Suppressor macrophage (primary cell): ENCODE measurements at places on chromosomes 2 and 18.
A peak's percentile ranks its signal among the peaks of the same experiment; 100 is the strongest.

GRCh38 chr2:108855194-108855593, 68.6 kb downstream of the CCDC138 start:
- DNase-seq: no peak

- DNase-seq: no peak
Measured at GRCh38 chr2:64234785-64235184, 90.6 kb upstream of the PELI1 start.

DNA sequence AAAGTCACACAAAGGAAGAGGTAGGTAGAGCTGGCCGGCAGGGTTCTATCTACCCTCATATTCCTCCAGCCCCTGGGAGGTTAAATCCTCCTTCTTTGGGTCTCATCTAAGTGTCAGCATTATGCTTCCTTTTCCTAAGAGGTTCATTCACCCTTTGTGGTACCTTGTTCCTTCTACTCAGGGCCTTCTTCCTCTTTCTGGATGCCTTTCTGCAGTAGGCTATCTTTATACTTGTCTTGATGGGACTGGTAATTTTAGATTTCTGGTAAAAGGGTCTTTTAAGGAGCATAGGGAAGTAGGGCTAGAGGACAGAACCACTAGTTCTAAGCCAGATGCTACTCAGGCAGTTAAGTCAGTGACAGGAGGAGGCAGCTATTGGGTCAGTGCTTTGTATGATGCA, 13.7 kb upstream of the TNP1 start:
- no peak for DNase-seq

GRCh38 chr2:220090050-220090449, 462.6 kb downstream of the SLC4A3 start:
- DNase-seq: no peak

DNA sequence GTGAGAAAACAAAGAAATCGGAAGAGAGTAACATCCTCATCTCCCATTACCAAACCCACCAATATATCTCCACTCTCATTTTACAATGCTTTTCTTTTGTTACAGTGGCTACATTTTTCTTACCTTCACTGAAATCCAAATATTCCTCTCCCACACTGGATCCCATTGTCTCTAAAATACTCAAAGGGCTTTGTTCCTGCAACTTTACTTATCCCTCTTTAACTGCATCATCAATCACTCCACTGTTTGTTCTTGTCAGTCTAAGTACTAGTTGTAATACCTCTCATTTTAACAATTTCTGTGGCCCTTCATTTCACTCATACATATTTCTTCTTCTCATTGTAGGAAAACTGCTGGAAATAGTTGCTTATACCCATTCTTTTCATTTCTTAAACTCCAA, 464.2 kb upstream of the PIK3C3 start:
- DNase-seq: no peak

GRCh38 chr2:172200495-172201085, 97.9 kb upstream of the DLX2 start:
- peak; percentile 56 for DNase-seq

DNA sequence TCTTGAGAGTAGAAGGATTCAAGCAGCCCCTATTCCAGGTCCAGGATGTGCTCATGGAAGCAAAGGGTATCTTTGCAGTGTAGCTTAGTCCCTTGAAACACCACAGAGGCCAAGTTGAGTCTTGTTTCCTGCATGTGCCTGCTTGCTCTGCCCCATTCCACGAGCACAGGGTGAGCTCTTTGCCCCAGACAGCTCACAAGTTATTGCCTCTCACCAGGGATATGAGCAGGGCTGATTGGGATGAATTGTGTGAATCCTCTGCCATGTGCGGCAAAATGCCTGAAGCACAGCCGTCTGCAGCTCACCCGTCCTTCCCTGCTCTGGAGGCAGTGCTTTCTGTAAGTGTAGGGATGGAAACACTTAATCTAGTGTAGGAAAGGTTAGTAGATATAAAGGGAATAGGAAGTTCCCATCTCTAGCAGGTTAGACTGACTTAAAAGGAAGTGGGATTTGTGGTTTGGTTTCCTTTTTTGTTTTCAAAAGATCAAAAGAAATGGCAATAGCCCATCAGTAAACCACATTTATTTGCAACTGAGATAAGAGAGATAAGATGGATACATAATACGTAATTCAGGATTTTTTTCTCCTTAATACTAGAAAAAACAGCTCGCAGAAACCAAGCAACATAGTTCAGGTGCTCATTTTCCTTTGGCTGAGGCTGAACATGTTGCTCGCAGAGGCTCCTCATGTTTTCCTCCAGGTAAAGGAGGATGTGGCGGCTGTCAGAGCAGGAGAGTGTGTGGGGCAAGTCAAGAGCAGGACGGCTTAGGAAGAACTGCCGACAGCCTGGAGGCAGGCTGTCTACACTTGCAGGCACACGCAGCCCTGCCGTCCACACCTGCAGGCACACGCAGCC, 41.4 kb downstream of the TMEM182 start:
- DNase-seq: no peak

DNA sequence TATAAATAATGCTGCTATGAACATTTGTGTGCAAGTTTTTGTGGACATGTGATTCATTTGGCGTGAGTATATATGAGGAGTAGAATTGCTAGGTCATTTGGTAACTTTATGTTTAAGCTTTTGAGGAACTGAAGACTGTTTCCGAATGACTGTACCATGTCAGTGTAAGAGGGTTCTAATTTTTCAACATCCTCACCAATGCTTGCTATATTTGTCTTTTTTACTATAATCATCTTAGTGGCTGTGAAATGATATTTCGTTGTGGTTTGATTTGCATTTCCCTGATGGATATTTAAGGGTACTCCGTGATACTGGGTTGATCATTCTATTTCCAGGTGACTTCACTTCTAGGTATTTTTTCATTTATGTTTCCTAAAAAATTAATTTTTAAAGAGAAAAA, 241.1 kb downstream of the BCL2 start:
- peak; percentile 39 for DNase-seq

GRCh38 chr18:14769381-14769780, 21.4 kb downstream of the ANKRD30B start:
- DNase-seq: no peak

DNA sequence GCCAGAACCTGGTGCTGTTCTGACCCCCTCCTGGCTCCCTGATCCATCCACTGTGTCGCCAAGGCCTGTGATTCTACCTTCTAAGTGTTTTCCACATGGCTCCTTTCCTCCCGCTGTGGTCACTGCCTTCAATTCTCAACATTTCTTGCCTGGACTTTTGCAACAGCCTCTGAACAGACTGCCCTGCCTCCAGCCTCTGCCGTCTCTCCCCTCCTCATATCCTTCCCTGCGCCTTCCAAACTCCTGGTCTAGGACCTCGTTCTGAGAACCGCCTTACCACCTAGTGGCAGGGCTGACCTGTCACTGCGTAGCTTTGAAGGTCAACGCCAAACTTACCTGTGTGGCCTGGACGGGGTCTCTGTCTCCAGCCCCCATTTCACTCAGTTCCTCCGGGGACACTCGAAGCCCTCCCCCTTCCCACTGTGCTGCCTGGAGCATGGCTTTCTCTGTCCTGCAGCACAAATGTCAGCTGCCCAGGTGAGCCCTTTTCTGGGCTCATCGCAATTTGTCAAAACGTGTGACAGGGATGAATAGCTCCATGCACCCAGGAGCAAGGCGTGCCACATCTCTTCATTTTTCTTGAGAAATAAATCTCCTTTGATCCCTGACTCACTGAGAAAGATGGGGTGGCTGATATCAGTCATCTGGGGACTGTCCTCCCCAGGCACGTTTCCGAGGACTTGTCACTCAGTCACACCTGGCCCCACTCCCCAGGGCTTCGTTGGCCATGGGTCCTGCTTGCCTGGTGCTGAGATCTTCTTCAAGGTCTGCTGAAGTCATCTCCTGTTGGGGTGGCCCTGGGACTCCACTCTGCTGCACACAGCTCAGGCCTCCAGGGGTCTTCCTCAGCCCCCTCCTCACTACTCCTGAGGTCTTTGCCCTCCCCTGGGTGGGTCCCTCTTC, 46.7 kb downstream of the LDLRAD4 start:
- no peak for DNase-seq

GRCh38 chr2:221997100-221997499, 301.7 kb downstream of the PAX3 start:
- DNase-seq: no peak

DNA sequence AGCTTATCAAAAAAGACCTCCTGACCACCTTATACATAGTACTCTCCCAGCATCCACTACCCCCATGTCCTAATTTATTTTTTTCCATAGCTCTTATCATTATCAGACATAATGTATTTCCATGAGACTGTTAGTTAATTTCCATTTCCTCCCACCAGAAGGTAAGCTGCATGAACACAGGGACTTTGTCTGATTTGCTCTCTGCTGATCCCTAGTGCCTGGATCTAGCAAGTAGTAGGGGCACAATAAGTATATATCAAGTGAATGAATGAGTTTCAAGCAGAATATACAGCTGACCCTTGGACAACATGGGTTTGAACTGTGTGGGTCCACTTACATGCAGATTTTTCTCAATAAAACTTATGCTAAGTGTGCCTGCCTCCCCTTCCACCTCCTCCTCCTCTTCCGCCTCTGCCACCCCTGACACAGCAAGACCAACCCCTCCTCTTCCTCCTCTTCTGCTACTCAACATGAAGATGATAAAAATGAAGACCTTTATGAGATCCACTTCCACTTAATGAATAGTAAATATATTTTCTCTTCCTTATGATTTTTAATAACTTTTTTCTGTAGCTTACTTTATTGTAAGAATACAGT, 53.8 kb downstream of the CTAGE1 start:
- DNase-seq: no peak

DNA sequence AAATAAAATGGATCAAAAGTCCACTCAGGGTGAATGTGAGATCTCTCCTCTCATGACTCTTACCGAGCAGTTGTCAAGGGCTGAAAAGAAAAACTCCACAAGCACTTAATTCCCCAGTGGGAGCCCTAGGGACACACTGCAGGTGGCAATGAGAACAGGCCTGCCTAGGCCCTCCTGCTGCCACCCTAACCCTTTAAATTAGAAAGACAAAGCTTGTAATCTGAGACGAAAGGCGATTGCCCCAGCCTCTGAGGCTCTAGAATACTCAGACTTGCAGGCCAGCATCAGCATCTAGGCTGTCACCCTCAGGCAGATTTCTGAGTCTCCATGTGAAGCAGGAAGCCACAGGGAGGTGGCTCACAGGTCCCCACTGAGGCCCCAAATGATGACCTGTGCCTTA, 457.0 kb upstream of the MYT1L start:
- no peak for DNase-seq

GRCh38 chr18:31513189-31513935, 15.4 kb downstream of the DSG2 start:
- no peak for DNase-seq

DNA sequence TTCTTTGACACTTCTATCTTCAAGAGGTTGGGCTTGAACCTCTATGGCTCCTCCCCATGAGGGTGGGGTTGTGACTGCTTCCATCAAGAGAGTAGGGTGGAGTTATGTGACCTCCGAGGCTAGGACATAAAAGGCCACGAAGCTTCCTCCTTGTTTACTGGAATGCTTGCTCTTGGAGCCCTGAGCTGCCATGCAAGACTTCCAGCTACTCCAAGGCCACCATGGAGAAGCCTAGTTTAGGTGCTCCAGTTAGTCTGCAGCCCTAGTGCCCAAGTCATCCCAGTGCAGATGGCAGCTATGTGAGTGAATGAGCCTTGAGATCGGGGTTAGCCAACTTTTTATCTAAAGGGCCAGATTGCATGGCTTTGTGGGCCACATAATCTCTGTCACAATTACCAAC, 2.4 kb upstream of the MERTK start:
- DNase-seq: peak; percentile 85

DNA sequence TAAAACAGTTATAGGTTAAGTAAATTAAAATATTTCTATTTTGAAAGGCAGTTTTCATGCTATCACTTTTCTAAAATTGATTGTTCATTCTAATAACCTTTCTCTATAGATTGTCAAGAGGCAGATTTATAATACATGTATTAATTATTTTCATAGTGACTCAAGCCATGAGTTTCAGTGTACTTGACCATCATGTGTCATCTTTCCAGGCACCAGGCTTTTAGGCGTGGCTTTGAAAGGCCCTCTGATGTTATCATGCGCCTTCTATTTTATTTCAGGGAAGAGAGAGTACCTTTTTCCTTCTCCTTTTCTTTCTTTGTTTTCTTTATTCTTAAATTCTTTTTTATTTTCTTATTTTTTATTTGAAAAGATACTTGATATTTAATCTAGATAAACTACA, 128.3 kb upstream of the ETAA1 start:
- no peak for DNase-seq

DNA sequence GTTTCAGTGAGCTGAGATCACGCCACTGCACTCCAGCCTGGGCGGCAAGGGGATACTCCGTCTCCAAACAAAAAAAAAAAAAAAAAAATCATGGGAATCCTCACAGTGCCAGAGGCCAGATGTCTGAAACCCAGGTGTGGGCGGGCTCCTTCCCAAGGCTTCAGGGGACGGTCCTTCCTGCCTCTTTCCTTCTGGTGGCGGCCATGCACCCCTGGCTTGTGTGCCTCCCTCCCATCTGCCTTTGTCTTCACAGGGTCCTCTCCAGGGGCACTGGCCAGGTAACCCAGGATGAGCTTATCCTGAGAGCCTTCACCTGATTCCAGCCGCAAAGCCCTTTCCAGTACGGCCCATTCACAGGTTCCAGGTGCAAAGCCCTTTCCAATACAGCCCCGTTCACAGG, 40.9 kb upstream of the GPC1 start:
- no peak for DNase-seq

GRCh38 chr2:176526995-176527901, 258.0 kb downstream of the MTX2 start:
- no peak for DNase-seq

GRCh38 chr2:86037795-86038192, 67.9 kb downstream of the POLR1A start:
- no peak for DNase-seq

DNA sequence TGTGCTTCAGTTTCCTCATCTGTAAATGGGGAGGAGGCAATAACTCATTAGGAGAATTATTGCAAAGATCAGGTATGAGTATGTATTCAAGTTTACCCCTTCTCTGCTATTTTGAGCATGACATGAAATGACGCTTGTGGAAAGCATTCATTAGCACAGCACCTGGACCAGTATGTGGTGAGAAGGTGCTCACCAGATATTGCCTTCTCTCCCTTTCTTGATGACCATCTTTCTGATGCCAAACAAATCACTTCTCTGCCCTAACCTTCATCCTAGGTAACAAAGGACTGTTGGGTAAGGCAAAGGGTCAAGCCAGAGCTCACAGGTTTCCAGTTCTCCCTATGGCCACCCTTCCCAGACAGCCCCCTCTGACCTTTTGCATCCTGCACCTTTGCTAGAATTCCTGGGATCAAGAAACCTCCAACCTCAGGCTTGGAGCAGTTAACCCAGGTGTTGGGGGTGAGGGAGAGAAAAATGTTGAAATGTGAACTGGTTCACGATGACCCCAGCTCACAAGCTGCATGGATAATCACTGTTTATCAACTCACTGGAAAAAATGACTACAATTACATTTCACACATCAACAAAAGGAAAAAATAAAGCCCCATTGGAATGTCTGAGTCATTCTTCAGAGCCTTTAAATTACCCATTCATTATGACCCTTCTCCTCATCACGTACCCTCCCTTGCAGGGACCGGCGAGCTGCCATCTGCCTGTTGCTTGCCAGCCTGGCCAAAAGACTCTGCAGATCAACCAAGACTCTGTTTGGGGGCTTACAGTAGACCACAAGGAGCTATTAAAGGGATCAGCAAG, 41.6 kb downstream of the LBH start:
- no peak for DNase-seq
